Neuronal stem cell (in vitro differentiated cells): ENCODE measurements at places on chromosomes 1 and 21.

DNA sequence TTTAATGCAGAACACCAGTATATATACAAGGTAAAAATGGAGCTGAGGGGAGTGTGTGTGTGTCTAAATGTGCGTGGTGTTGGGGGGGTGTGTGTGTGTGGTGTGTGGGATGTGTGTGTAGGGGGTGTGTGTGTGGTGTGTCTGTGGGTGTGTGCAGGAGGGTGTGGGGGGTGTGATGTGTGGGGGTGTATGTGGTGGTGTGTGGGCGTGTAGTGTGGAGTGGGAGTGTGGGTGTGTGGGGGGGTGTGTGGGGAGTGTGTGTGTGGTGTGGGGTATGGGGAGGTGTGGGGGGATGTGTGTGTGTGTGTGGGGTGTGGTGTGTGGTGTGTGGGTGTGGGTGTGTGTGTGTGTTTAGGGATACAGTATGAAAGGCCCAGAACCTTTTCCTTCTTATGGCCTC is 202.3 kb upstream of the CACYBP start:
- no peak for DNase-seq

GRCh38 chr1:33025761-33026160 is 10.9 kb downstream of the AK2 start:
- DNase-seq = no peak

GRCh38 chr1:226104671-226105121 is 42.2 kb downstream of the H3-3A start:
- no peak for DNase-seq

- no peak for DNase-seq
Measured at GRCh38 chr1:169091480-169091941, 15.0 kb upstream of the ATP1B1 start.

GRCh38 chr1:147611021-147611426 is 59.3 kb downstream of the ACP6 start:
- DNase-seq = no peak

DNA sequence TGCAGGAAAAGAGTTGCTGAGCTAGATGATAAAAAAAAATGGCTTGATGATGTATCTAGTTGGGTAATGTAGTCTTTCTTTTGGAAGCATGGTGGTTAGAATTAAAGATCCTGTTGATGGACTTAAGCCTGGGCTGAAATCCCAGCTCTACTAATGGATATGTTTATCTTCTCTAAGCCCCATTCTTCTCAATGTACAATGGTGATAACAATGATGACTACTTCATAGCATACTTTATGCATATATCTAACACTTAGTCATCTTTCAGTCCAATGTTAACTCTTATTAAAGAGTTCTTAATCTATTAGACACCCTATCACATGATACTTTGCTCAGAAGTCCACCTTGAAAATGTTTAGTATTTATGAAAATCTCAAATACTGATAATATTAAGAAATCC is 189.5 kb downstream of the PLA2G4A start:
- no peak for DNase-seq

DNA sequence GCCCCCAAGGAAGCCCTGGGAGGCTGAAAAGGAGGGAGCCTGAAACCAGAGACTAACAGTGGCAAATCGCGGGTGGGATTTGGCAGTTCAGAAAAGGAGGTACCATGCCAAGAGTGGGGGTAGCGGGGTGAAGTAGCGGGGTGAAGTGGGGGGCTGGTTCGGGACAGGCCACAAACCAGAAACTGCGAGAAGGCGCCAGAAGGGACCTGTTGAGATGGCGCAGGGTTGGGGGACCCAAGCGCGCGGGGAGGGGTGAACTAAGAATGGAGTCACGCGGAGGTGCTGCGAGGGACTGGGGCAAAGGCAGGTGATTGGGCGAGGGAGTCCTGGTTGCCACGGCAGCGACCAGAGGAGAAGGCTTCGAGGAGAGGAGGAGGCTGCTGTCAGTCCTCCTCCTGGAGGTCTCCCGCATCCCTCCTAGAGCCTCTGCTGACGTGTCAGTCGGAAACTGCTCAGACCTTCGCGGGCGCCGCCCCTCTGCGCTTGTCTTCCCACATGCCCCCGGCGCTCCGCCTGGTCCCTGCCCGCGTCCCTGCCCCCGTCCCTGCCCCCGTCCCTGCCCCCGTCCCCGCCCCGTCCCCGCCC is 438 bp upstream of the MIA3 start:
- DNase-seq = peak; percentile 93

- DNase-seq = no peak
Measured at GRCh38 chr1:212539737-212540430, 68.7 kb upstream of the ATF3 start.
